ENCODE measurements at places on chromosomes 7 and 10.

DNA sequence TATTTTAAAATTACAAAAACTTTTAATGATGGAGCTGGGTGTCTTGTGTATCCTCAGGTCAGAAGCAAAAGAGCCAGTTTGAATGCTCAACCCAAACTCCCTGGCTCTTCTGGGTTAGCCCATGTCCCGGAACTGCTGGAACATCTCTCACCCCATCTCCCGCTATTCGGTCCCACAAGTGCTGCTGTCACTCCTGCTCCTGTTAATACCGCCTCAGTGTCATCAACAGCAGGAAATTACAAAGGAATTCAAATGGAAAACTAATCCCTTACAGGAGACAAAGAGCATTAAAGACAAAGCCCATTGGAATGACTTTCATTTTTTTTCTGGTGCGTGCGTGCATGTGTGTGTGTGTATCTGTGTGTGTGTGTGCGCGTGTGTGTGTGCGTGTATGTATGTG is 112.0 kb upstream of the C7orf33 start:
- DNase-seq = no peak

- DNase-seq = no peak
These were observed 45.3 kb downstream of the RCC1L start for GRCh38 chr7:75028299-75028698.

GRCh38 chr7:99143853-99144672 is at the start of gene SMURF1:
TSS of gene SMURF1 (minus strand) at chr7:99144108. CDS start at chr7:99143780, 328 bp downstream.
- DNase-seq = peak; percentile 73

- DNase-seq = no peak
These were observed 1.5 kb downstream of the IL6 start for GRCh38 chr7:22728401-22729029.

- no peak for DNase-seq
These were observed 81.5 kb upstream of the HPS1 start for GRCh38 chr10:98528166-98528804.

DNA sequence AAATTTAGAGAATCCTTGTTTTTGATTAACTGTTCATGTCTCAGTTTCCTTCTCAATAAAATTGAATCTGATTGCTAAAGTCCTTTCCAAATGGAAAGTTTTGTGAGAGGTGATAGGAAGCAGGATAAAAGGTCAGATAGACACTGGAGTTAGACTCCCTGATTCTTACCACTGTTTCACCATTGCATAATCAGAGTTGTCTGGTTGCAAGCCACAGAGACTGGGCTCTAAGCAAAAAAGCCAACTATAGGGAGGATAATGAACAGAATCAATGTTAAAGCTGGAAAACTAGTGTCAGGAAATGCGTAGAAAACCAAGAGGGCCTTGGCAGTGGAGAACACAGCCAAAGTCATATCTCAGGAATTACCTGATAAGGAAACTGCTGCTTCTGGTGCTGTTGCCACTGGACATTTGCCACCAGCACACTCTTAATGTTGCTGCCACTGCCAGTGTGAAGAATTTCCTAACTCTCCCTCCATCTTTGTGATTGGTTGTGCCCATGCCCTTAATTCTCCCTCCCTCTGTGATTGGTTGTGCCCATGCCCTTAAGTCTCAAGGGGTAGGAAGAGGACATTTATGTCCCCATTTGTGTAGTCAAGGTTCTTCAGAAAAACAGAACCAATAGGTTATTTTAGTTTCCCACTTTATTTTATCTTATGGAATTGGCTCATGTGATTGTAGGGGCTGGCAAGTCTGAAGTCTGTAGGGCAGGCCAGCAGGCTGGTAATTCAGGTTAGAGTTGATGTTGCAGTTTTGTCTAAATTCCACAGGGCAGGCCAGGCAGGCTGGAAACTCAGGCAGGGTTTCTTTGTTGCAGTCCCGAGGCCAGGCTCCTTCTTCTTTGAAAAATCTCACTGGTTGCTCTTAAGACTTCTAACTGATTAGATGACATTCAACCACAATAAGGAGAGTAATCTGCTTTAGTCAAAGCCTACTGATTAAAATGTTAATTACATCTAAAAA is 639.0 kb downstream of the REEP3 start:
- DNase-seq = no peak

DNA sequence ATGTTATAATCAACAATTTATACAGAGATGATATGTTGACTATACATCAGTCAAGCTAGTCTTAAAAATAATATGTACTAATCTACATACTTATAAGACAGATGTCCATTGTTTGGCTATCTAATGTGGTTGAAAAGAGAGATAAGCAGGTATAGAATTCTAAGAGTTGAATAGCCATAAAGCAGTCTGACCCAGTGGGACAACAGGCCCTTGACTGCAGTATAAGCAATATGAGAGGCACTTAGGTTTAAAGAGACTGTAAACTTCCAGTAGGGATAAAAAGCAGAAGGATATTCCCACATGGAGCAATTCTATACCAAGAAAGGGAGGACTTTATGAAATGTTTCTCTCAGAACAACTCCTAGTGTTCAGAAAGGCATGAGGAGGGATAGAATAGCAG is 139.3 kb downstream of the ELAPOR2 start:
- no peak for DNase-seq

- DNase-seq = peak; percentile 45
These were observed 55.0 kb downstream of the PODXL start for GRCh38 chr7:131501422-131501821.

- DNase-seq = no peak
These were observed 56.1 kb downstream of the CPVL start for GRCh38 chr7:29090151-29090805.

DNA sequence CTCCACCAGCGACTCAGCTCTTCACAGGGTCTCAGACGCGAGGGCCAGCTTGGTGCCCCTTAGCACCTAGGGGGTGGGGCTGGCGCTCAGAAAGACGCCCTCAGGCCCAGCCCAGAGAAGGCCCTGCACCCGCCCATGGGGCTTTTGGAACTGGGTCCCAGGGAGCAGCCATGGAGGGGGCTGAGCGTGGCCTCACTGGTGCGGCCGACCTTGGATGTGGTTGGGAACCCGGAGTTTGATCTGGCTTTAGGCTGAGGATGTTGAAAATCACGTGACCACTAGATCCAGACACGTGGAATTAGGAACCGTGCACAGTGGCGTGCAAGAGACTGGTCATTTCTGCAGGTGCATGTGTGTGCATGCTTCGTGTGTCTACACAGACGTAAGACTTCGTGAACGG is 185.4 kb downstream of the DNAJB6 start:
- no peak for DNase-seq

- peak; percentile 66 for DNase-seq
These were observed 7.1 kb upstream of the IL2RA start for GRCh38 chr10:6069081-6069931.

GRCh38 chr10:29130190-29130673 is 158.6 kb upstream of the LYZL1 start:
- no peak for DNase-seq

DNA sequence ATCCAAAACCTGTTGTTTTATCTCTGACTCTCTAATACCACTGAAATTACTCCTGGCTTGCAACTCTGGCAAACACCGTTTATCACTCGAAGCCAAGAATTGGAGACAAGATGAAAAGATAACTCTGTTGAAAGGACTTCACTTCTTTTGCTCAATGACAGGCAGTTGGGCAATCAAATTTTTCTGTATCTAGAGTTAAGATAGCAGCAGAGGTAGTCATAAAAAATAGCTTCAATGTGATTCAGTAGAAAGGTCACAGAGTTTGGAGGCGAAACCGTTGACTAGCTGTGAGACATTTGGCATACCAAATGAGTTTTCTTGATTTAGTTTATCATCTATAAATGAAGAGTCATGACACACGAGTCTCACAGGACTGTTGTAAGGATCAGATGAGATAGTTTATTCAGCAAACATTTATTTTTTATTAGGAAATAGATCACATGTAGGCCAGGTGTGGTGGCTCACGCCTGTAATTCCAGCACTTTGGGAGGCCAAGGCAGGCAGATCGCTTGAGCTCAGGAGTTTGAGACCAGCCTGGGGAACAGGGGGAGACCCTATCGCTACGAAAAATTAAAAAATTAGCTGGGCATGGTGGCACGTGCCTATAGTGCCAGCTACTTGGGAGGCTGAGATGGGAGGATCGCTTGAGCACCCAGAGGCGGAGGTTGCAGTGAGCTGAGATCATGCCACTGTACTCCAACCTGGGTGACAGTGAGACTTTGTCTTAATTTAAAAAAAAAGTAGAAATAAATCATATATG is 23.6 kb downstream of the AKR1B1 start:
- no peak for DNase-seq

DNA sequence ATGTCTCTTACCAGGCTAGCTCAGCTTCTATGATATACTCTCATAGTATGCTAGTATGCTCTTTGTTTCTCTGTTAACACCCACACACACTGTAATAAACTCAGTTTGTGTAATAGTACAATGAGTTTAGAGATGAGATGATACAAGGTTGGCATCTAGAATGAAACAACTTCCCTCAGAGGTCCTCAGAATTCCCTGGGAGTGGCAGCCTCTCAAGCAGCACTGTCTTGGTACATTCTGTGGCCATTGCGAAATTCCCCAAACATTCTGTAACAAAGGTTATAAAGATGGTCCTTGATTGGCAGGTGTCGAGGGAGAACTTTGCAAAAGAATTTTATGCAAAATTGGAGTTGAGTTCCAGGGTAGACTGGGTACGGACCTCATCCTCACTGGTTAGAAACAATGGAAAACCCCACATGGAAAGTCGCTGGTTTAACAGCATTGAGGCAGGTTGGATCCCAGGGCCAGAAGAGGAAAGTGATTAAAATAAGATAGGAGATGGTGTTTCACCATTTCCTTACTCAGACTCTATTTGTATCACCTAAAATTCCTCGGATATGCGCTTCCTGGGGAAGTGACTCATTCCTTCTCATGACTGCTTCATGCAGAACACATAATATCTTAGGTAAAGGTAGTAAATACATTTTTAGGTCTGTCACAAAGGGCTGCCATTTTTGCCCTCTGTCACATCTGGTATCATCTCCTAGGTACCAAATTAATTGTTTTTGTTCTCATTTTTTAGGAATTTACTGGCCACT is 657.8 kb downstream of the SORCS1 start:
- no peak for DNase-seq

- no peak for DNase-seq
These were observed 60.5 kb downstream of the GATA3 start for GRCh38 chr10:8114741-8115617.

DNA sequence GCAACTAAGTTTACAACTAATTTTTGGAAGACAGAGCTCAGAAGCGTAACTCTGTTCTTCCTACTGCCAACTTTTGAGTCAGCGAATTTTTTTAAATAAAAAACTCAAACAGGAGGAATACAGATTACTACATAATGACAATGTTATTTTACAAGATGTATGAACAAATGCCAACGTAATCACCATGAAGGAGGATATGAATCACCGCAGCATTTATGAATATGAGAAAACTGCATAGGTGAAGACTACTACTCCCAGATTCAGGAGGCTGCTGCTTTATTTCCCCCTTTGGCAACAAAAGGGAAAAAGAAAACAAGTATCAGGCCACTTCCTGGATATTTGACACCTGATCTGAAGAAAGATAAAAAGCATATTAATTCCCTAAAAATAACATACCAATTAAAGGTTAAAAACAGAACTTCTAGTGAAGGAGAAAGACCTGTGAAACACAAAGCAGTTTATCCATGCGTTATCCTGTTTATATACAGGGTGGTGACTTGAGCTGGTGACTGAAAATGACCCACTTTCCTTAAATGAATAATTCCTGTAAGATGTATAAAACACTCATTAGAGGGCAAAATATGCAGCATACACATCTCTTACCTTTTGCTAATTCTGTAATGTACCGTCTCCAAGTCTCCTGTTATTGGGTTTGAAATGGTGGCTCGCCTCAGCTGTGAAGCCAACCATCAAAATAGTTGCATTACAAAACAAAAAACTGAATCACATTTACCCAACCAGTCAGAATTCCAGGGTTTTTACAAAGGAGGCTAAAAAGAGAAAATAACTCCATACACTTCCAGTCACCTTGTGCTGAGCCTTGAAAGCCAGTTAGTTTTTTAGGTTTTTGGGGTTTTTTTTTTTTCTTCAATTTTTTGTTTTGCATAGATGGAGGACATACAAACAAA is 52.0 kb downstream of the P4HA1 start:
- no peak for DNase-seq

DNA sequence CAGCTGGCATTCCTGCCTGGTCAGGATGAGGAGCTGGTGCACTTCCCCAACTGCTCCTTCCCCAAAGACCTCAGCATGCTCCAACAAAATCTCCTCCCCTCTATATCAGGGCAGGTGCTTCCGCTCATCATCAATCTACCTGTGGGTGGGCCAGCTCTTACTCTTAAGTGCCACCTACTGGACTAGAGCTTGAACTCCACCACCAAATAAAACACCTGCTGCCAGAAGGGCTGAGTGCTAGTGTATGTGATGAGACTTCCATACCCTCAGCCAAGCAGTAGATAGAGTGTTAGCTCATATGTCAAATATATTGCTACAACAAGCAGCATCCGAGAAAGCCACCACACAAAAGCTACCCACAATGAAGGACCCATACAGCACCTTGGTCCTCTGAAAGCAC is 264.3 kb downstream of the RNLS start:
- DNase-seq = no peak

GRCh38 chr7:77428777-77429231 is 12.7 kb upstream of the GSAP start:
- no peak for DNase-seq

- no peak for DNase-seq
These were observed 244.2 kb downstream of the IPMK start for GRCh38 chr10:58023341-58024073.
